Vagina (tissue), 2 donors: ENCODE measurements at places on chromosomes 4 and X.

DNA sequence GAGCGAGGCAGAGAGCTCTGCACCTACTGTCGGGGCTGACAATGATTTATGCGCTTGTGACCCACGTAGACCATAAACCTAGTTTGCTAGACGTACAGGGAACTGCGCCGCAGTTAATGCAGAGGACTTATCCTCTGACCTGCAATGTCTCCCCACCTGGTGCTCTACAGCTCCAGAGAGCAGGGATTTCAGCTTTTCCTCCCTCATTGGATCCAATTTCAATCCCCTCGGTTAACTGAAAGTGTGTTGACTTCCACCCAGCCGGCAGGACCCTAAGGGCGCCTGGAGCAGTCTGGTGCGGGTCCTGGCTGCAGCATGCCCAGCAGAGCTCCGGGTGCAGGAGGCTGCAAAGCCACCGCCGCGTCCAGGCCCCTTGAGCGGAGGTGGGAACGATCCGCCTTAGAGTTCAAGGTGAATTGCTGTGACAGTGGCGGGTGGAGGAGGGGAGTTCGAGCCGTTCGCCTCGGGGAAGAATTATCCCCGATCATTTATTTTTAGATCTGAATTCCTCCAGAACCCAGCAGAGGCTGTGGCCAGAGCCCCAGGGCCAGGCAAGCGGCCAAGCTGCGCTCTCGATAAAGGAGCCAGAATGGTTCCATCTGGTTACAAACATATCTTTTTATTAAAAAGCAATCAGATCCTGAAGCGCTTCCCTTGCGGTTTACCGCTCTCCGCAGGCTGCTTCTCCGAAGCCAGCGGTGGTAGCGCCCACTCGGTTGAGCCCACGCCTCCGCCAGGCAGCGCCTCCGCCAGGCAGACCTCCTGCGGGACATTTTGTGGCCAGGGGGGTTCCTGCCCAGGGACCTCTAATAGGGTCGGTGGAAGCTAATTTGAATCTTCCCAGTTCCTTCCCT is 66.0 kb downstream of the FBXO8 start:
- no peak for DNase-seq

DNA sequence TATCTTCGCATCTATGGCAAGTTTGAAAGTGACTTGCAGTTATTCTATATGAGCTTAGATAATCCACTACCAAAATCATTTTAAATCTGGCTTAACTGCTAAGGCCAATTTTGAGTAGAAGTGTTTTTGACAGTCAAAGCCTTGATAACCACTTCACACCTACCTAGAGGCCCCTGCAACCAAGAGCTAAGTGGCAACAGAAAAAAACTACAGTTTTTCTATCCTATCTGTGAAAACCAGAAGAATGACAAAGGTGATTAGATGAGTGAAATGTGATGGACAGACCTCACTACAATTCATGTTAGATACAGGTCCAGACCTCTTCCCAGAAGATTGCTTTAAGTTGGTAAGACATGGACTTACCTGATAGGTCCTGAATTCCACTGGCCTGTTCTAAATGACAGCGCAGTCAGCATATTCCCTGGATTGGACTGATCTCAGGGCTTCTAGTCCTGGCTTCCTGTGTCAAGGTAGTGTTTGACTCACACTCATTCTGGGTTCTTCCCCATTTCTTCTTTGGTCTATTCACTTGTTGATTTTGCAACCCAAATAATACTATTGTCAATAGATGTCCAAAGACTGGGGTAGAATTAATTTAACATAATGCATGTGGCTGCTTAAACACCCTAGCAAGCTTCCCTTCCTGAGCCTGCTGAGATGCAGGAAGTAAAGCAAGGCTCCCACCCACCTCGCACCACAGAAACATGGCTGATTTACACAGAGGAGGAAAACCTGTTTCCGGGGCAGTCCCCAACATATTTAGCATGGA is 65.1 kb downstream of the PPP3CA start:
- DNase-seq: no peak

GRCh38 chr4:37620176-37620575 is 66.0 kb downstream of the RELL1 start:
- no peak for DNase-seq

DNA sequence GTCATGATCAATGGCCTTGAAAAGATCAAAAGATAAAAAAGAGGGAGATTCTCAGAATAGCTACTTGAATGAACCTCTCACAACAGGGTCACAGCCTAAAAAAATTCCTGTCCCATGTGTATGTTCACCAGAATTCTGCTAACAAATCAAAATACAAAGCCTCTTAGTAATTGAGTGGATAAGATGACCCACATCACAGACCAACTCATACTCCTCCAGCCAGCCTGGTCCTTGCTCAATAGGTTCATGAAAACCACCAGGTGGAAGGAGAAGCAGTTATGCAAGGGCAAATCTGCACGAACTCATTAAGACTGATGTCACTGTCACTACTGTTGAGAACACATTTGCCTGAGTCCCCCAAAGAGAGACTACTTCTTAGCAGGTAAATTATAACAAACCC is 21.5 kb downstream of the WDFY3 start:
- DNase-seq: no peak

DNA sequence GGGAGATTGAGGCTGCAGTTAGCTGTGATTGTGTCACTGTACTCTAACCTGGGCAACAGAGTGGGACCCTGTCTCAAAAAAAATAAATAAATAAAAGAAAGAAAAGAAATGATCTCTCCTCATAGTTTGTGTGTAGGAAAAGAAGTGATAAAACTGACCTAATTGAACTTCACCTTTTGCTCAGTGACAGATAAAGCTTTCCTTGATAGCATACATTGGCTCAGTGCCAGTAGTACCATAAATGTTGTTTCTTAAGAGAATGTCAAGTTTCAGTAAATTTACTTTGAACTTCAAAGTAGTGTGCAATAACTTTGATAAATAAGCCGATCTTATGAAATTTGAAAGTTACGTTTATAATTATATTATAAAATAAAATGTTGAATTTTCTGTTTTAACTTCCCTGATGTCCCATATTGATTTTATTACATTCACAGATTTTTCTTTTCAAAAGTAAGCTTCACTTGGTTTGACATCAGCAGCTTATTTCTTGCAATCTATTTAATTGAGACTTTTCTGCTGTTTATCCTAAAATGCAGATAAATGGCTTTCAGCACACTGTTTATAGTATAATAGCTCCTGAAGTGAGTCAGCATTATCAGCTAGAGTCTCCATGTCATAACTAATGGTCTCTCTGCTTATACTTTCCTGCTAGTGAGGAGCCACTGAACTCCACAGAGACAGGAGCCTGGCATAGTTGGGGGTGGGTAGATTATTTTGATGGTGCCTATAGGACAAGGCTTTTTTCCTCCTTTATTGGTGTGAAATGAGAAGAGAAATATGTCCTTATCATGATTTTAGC is 330.1 kb downstream of the BMPR1B start:
- DNase-seq: no peak

DNA sequence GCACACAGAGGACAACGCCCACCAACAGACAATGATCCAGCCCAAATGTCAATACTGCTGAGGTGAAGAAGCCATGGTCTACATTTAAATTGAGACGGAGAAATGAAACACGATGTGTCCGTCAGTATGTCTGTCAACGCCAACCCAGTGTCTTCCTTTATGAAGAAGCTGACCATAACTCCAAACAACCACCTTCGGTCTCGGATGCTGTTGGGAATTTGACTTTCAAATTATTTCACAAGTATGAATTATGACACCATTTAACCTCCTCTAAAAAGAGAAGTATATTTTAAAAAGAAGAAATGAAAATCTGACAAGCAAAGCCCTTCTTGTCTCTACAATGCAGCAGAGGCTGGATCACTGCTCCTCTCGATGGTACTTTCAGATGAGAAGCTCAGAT is 123.7 kb upstream of the MAP3K15 start:
- no peak for DNase-seq

DNA sequence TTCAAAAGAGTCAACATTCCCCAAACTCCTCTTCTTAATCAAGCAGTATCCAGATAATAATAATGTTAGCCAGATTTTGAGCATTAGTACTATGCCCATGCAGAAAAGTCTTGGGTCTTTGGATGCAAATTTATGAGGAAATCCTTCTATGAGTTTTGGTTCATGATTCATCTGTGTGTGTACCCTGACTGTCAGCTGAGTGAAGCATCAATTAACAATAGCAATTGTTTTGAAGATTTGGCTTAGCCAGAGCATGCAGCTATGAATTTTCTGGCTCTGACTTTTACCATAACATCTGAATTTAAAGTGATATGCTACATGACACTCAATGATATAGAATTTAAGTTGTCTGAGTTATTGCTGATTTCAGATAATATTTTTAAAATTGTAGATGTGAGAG is 145.8 kb downstream of the KLHL4 start:
- no peak for DNase-seq

DNA sequence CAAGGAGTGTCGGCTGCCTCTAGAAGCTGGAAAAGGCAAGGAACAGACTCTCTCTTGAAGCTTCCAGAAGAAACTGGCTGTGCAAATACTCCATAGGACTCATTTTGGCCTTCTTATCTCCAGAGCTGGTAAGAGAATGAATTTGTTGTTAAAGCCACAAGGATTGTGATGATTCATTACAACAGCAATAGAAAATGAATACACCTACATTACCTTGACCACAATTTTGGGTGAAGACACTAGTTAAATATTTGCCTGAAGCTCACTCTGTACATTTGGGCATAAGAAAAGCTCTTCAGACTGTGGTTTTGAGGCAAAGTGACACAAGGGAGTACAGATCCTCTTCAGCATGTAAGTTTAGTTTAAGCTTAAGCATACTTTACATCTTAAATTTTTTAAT is 134.5 kb upstream of the TLL1 start:
- no peak for DNase-seq

GRCh38 chrX:41502004-41502403 is 54.9 kb downstream of the NYX start:
- DNase-seq: no peak

GRCh38 chr4:3708611-3709010 is 57.6 kb upstream of the ADRA2C start:
- no peak for DNase-seq

DNA sequence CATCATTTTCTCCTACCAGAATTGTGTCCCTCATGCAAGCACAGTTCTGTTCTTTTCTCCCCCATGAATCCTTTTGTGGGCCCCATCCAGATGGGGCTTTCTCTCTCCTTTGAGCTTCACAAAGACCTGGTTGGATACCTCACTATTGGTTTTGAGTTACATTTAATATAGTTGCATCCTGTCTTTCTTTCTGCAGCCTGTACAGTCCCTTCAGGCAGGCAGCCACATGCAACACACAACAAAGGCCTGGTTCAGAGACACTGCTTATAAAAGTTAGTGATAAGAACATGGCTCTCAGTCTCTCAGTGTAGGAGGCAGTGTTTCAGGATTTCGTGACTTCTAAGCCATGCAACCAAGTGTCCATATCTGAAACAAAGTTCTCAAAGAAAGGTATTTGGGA is 70.6 kb upstream of the PAGE3 start:
- no peak for DNase-seq

GRCh38 chr4:40865696-40866095 is 115.9 kb downstream of the NSUN7 start:
- DNase-seq: no peak

- no peak for DNase-seq
Observed at GRCh38 chr4:77126809-77127208, 30.2 kb upstream of the CCNG2 start.

DNA sequence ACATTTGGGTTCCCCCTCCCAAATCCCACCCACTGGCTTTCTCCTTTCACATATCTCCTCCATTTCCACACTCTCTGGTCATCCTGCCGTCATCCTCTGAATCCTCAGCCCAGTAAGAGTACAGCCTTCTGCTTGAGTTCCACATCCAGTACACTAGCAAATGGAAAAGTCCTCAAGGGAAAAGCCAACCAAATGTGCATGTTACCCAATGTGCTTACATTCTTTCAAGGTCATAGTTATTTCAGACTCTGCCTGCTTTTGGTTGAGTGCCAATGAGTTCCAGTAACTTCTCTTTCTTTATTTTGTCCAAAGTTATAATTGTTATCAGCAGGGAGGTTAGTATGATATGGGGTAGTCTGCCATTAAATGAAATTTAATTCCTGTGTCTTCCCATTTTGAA is 78.1 kb downstream of the SRPX start:
- no peak for DNase-seq

- DNase-seq: no peak
Observed at GRCh38 chrX:10931976-10932375, 179.2 kb upstream of the HCCS start.

- DNase-seq: no peak
Observed at GRCh38 chr4:174318829-174319764, 35.4 kb downstream of the CEP44 start.

DNA sequence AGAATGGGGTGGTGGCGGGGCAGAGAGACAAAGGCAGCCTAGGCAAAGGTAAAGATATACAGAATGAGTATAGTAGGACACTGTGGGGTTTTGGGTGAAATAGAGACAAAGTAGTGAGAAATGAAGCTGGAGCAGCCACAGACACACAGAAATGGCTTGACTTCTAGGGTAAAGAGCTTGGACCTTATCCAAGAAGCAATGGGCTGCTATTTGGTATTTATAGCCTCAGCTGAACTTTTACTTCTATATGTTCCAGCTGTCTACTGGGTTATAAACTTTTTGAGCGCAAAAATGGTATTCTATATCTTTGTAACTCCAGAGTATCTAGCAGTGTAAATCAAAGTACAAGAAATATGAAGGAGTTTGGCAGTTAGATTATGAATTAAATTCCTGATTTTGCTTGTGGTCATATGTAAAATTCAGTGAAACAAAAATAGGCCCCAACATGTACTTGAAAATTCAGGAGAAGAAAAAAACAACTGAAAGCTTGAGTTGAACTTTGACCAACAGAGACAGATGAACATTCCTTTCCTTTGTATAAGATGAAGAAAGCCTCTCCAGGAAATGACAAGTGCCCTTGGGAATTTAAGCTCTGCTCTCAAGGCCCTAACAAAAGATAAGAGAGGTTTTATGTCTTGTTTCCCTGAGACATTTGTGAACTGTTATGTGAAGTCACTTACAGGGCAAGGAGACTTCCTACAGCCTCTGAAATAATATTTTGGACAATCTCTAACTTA is 354.1 kb downstream of the CHIC1 start:
- DNase-seq: no peak

DNA sequence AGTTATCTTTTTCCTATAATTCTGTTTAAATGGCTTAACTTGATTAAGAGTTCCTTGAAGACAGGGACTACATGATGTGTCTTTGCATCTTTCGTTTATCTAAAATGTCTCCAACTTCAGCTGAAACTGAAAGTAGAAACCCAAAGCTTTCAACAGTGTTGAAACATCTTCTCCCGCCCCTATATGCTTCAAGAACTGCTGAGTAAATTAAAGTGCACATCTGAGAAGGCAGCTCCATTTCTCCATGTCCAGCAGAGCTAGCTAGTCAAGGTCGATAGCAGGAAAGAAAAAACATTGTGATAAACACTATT is 185.7 kb upstream of the TBL1X start:
- DNase-seq: no peak

- no peak for DNase-seq
Observed at GRCh38 chr4:88308587-88308986, 24.2 kb upstream of the PPM1K start.

- no peak for DNase-seq
Observed at GRCh38 chr4:172927096-172927814, 241.4 kb upstream of the GALNT7 start.

- DNase-seq: no peak
Observed at GRCh38 chrX:437661-438390, 51.1 kb upstream of the PPP2R3B start.

GRCh38 chr4:83677656-83678055 is 141.7 kb downstream of the GPAT3 start:
- no peak for DNase-seq

GRCh38 chrX:47232803-47233332 is at the start of gene USP11:
Gene USP11, plus strand, starts transcription at chrX:47233009. Its CDS starts 35 bp downstream, at chrX:47233044.
- no peak for DNase-seq

- DNase-seq: no peak
Observed at GRCh38 chr4:67714248-67714583, 13.3 kb upstream of the UBA6 start.
